ENCODE measurements at places on chromosomes 5 and 9.

DNA sequence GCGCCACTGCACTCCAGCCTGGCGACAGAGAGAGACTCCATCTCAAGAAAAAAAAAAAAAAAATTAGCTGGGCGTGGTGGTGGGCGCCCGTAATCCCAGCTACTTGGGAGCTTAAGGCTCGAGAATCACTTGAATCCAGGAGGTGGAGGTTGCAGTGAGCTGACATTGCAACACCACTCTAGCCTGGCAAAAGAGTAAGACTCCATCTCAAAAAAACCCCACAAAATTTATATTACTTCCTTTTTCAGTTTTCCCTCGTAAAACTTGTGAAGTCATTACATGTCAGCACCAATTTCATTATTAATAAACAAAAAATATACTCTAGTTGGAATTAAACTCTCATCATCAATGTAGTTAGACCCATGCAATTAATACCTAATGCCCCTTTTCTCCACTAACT is 43.9 kb downstream of the SHLD3 start:
- no peak for DNase-seq

DNA sequence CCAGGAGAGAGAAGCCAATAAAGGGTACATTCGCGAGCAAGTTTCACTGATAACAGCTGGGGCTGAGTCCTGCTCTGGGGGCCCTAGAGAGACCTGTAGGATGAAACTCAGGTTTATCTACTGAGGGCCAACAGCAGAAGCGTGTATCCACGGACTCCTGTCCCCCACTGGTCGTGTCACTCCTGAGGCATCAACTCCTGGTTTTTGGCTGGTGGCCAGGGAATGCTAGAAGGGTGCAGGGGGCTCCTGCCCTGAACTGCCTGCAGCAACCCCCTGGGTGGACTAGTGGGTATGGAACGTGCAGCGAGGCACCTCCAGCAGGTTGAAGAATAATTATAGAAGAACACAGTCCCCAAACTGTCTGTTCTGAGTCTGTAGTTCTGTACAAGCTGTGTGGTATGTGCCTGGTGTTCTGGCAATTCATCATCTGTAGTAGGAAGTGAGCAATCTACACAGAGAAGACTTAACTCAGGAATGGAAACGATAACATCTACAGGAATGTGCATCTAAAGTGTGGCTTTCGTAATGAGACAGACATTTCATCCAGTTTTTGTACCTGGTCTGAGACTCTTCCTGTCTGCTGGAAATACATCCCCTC is 64.5 kb upstream of the GNA14 start:
- no peak for DNase-seq

DNA sequence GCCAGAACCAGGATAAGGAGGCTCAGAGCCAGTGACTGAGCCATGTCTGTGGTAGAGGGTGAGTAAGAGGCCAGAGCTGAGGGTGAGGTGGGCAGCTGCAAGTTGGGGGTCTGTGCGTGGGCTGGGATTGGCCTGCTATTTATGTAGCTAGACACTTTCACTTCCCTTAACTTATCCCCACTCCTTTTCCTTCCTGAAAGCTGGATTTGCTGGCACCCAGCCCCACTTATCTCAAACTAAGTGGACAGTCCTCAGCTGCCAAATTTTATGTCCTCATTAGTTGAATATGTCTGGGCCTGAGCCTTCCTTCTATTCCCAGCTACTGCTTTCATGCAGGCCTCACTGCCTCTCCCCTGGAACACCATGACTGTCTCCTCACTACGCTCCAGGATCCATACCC is at the start of gene CCL21:
Gene CCL21, minus strand, starts transcription at position 114 of the 400 bp plus-strand sequence. Its CDS starts 70 bp downstream, at position 44.
- no peak for DNase-seq

GRCh38 chr5:36108758-36109460 is 42.2 kb upstream of the UGT3A2 start:
- DNase-seq = no peak

- DNase-seq = no peak
Observed at GRCh38 chr5:139049780-139050179, 148.4 kb downstream of the SIL1 start.

- no peak for DNase-seq
Observed at GRCh38 chr5:90810211-90810610, 251.6 kb downstream of the ADGRV1 start.

GRCh38 chr9:70046274-70047070 is 2.8 kb downstream of the MAMDC2 start:
- DNase-seq = no peak

GRCh38 chr9:136026266-136026942 is 65.2 kb upstream of the UBAC1 start:
- no peak for DNase-seq

DNA sequence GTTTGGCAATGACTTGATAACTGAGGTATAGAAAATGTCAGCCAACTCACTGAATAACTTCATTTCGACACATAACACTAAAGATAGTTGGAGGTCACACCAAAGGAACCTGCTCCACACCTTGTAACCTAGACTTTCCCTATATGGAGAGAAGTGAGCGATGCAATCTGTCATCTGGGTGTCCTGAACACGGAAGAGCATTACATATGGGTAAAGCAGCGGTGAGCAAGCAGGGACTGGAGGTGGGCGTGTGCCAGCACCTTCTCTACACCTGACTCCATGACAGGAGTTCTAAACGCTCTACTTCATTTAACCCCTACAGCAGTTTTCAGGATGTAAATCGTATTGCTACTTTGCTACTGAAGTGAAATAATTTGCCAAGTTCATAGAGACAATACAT is 152.8 kb downstream of the SLC12A2 start:
- DNase-seq = no peak
